Gastroesophageal sphincter (tissue), 4 donors: ENCODE measurements at places on chromosomes 1 and 21. TPM values are rescaled to one million over a fixed set of nuclear protein-coding genes. Genes with fewer than 3 reads are reported as not detected.

The E2F2 gene
- 0.08 TPM for total RNA-seq

The MRPL20 gene
- 166 TPM for total RNA-seq

The C2CD4D gene
- total RNA-seq = not detected

The ZNF281 gene
- total RNA-seq = 12.1 TPM

The OR2T11 gene
- not detected for total RNA-seq

The OSCP1 gene
- 13.9 TPM for total RNA-seq

The ENAH gene
- total RNA-seq = 158 TPM

The CRYAA gene
- total RNA-seq = not detected

The PPP1R15B gene
- total RNA-seq = 49.3 TPM

The ERG gene
- total RNA-seq = 12.4 TPM

The C1orf226 gene
- total RNA-seq = 10.0 TPM

The PADI1 gene
- total RNA-seq = 2.5 TPM

The LIN28A gene
- not detected for total RNA-seq

The MAN1C1 gene
- 27.1 TPM for total RNA-seq

The SPRR5 gene
- not detected for total RNA-seq

The PLA2G2F gene
- total RNA-seq = not detected

The COL11A1 gene
- not detected for total RNA-seq

The SRM gene
- total RNA-seq = 31.5 TPM

The PRKAA2 gene
- 63.3 TPM for total RNA-seq

The TNNI3K gene
- 3.9 TPM for total RNA-seq

The PINK1 gene
- total RNA-seq = 269 TPM

The MATN1 gene
- total RNA-seq = not detected

The ITLN1 gene
- 0.46 TPM for total RNA-seq

The PTGS2 gene
- 4.5 TPM for total RNA-seq

The PAX7 gene
- not detected for total RNA-seq

The FAM163A gene
- total RNA-seq = 0.19 TPM

The AIRE gene
- total RNA-seq = not detected

The CIART gene
- 7.9 TPM for total RNA-seq

The CDC7 gene
- 3.2 TPM for total RNA-seq

The SPRR2E gene
- 20.8 TPM for total RNA-seq

The IVL gene
- not detected for total RNA-seq

The FCGR1A gene
- total RNA-seq = 0.39 TPM

The RSPH1 gene
- total RNA-seq = 1.9 TPM

The CFAP74 gene
- not detected for total RNA-seq

The EXTL1 gene
- total RNA-seq = 0.31 TPM

The SUSD4 gene
- 2.4 TPM for total RNA-seq

The ADCY10 gene
- not detected for total RNA-seq

The OR2M3 gene
- not detected for total RNA-seq

The KRTAP19-1 gene
- total RNA-seq = not detected

The NBPF20 gene
- total RNA-seq = 1.8 TPM
